Ovary (tissue), 10 donors: ENCODE measurements at places on chromosomes 16 and 17. TPM values are rescaled to one million over a fixed set of nuclear protein-coding genes. Genes with fewer than 3 reads are reported as not detected.
A peak's percentile ranks its signal among the peaks of the same experiment; 100 is the strongest.

GRCh38 chr16:85173146-85173980 is 61.1 kb upstream of the CIBAR2 start:
- peak; percentile 82 for DNase-seq

DNA sequence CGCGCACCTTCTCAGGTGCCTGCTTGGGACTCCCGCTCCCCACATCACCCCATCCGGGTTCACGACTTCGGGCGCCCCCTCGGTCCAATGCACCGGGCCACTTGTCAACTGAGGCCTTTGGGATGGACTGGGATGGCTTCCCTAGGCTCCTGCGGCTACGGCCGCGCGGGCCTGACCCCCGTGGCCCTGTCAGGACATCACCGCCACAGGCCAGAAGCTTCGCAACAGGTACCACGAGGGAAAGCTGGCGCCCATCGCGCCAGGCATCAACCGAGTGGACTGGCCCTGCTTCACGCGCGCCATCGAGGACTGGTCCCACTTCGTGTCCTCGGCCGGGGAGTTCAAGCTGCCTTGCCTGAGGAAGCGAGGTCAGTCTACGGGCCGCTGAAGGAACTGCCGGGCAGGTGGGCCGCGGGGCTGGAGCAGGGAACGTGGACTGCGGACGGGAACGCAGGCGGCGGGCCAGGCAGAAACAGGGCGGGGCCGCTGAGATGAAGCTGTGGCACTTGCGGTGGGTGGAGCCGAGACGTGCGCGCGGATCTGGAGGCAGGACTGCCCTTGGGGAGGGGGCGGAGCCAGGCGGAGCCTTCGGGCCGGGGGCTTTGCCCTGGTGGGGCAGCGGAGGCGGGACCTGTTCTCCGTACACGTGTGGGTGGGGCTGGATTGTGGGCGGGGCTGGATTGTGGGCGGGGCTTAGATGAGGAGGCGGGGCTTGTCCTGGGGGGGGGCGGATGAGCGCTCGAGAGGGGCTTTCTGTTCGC is 13.7 kb upstream of the CNGB1 start:
- DNase-seq: peak; percentile 91

GRCh38 chr16:12499032-12499745 is 304.5 kb downstream of the CPPED1 start:
- DNase-seq: no peak

- DNase-seq: no peak
These were observed 18.1 kb upstream of the RAB11FIP4 start for GRCh38 chr17:31373150-31374093.

The RCVRN gene
- polyA plus RNA-seq: 0.40 TPM

DNA sequence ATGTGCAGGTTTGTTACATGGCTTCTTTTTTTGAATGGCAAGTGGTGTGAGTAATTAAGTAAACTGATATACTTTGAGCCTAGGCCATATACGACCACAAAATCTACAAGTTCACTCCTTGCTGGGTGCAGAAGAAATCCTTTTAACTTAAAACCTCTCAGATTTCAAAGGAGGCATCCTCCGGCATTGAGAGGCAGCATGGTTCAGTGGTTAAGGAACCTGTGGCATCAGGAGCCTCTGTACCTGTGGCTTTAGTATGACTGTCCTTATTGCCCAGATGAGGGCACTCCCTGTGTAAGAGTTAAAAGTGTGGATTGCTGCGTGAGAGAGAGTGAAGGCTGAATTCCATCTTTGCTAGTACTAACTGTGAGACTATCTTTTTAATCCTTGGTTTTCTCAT is 3.3 kb downstream of the NLRP1 start:
- DNase-seq: no peak

GRCh38 chr16:70717065-70717464 is 31.2 kb upstream of the MTSS2 start:
- no peak for DNase-seq

DNA sequence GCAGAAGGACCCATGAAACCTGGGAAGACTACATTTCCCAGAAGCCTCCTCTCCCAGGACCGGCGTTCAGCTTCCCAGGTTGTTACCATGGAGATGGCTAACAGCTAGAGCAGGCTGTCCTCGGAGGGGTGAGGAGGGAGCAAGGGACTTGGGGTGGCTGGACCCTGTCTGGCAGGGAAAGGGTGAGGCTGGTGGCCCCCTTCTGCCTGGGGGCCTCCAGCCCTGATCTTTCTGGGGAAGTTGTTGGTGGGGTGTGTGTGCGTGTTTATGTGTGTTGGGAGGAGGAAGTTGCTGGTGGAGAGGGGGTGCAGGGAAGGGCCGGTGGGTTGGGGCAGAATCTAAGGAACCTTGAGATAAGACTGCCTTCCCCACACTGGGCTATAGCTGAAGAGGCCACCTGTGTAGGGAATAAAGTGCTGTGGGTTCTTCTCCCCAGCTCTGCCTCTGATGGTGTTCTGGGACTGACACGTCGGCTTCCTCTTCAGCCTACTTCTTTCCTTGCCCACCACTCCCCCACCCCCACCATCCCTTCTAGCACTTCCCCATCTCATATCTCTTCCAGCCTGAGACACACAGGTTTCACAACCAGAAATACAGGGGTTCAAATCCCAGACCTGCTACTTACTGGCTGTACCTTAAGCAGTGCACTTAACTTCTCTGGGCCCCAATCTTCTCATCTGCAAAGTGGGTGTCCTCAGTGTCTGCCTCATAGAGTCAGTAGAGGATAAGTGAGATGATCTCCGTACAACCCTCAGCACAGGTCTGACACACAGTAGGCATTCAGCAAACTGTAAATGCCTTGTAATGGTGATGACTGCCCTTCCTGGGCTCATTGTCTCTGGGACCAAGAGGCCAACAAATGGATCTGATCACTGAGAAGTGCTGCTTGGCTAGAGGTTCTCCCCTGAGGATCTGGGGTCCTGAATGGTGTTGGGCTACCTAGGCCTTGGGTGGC is at the start of gene DRC7:
TSS of gene DRC7 (plus strand) at position 82 of the 955 bp plus-strand sequence. CDS start 3,144 bp downstream, outside the sequence.
- DNase-seq: no peak

The GLP2R gene
- polyA plus RNA-seq: 3.4 TPM

The TEKT5 gene
- polyA plus RNA-seq: 0.45 TPM

- no peak for DNase-seq
These were observed 11.3 kb upstream of the ABCA10 start for GRCh38 chr17:69239611-69240600.

The FOXL1 gene
- 0.51 TPM for polyA plus RNA-seq
